CD4-positive, alpha-beta T cell treated with Interleukin-15 for 4 hours (primary cell): ENCODE measurements at places on chromosomes 11 and 22.

- DNase-seq, result no peak
These were observed 106.4 kb downstream of the MICAL2 start for GRCh38 chr11:12216671-12217374.

GRCh38 chr11:6615882-6616585, 3.2 kb downstream of the TPP1 start:
- no peak for DNase-seq

DNA sequence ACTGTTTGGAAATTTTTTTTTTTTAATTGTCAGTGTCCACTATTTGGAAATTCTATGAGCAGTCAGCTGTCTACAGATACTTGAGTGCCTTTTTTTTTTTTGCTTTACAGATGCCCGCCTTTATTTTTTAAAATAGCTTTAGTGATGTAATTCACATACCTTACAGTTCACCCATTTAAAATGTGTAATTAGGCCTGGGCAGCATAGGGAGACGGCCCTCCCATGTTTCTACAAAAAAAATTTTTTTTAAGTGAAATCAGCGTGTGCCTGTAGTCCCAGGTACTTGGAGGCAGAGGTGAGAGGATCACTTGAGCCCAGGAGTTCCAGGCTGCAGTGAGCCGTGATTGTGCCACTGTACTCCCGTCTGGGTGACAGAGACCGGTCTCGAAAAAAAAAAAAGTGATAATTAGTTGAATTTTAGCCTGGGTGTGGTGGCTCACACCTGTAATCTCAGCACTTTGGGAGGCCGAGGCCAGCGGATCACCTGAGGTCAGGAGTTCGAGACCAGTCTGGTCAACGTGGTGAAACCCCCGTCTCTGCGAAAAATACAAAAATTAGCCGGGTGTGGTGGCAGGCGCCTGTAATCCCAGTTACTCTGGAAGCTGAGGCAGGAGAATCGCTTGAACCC, 1.5 kb downstream of the ZNF143 start:
- no peak for DNase-seq

GRCh38 chr11:133011604-133012003, 520.7 kb downstream of the OPCML start:
- no peak for DNase-seq

GRCh38 chr11:45104006-45104789, 42.2 kb upstream of the PRDM11 start:
- DNase-seq, result no peak

DNA sequence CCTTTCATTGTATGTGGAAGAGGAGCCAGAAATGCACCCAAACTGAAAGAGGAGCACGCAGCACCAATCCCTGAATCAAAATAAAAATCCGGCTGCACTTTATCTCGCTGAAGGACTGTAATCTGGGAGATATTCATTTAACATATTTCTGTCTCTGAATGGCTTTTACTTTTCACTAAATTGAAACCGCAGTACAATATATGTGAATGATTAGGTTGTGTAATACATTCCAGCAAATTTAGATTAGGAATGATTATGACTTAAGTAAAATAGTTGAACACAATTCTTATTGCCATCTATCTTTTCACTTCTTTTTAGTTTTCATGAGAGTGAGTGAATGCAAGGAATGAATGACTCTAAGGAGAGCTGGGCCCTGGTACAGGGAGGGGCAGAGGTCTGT, 232.1 kb downstream of the ST3GAL4 start:
- DNase-seq, result no peak

DNA sequence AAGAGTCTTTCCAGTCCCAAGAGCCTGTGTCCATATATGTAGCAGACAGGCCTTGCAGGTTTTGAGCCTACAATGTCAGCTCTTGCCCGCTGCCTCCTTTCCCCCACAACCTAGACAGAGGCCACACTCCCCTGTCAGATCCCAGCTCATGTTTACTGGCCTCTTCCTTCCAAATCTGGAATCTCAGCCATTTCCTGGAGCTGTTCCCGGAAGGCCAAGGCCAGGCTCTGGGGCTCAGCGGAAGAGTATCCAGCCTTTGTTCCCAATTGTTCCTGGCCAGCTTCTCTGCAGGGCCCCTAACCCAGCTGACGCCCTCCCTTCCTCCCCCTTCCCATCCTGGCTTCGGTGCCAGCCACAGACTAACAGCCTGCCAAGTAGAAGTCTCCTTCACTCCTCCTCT, 1.0 kb upstream of the ROBO4 start:
- no peak for DNase-seq

GRCh38 chr11:102111787-102112508, 1.7 kb downstream of the YAP1 start:
- peak; percentile 43 for DNase-seq

GRCh38 chr11:10499452-10499851, 41.5 kb downstream of the RNF141 start:
- no peak for DNase-seq

DNA sequence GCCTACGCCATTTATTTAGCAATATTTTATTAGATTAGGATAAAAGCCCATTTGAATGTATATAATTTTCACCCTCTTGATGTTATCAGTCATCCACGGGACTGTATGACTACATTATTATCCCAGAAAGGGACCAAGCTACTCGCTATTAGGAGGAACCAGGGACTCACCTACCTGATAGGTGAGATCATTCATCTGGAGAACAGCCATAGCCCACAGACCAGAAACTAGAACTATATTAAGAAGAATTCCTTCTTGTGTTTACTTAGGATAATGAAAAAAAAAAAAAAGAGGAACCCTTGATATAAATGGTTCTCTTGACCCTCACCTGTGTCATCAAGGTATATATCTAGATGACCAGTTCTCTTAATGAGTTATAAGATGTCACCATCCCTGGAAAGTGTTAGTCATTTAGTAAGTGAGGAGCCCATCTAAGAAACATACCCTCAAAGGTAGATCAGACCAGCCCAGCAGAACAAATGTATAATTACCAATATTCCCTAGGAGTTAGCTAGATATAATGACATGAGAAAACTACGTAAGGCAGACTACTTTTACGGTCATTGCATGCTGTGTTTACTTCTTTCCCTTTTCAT, 8.0 kb downstream of the SIK3 start:
- DNase-seq, result no peak

DNA sequence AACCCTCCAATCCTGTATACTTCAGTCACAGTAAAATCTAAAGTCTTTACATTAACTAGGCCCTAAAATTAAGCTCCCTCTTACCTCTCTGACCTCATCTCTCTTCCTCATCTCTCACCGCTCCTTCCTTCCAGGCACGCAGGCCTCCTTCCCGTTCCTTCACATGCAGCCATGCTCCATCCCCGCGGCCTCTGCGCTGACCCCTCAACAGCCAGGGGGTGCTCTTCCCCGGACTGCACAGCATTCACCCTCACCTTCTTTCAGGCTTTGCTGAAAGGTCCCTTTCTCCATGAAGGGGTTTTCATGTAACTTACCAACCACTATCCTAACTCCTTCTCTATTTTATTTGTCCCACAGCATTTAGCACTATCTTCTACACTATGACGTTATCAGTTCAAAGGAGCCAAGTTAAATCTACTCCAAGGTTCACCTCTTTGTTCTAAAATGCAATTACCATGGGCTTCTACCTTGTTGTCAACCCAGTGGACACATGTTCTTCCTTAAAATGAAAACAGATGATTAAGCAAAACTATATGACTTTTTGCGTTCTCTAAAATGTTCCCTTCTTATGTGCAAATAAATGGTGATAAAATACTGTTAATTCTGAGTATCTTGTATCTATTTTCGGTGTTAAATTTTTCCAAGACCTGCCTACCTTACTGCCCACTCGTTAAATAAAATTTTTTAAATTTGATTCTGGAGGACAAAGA, 57.8 kb upstream of the APOA1 start:
- DNase-seq, result no peak

GRCh38 chr11:106021967-106022794, at the start of gene MSANTD4:
MSANTD4 (minus strand) TSS chr11:106022240; CDS start chr11:106010917, 11,323 bp downstream.
- DNase-seq, result peak; percentile 99

DNA sequence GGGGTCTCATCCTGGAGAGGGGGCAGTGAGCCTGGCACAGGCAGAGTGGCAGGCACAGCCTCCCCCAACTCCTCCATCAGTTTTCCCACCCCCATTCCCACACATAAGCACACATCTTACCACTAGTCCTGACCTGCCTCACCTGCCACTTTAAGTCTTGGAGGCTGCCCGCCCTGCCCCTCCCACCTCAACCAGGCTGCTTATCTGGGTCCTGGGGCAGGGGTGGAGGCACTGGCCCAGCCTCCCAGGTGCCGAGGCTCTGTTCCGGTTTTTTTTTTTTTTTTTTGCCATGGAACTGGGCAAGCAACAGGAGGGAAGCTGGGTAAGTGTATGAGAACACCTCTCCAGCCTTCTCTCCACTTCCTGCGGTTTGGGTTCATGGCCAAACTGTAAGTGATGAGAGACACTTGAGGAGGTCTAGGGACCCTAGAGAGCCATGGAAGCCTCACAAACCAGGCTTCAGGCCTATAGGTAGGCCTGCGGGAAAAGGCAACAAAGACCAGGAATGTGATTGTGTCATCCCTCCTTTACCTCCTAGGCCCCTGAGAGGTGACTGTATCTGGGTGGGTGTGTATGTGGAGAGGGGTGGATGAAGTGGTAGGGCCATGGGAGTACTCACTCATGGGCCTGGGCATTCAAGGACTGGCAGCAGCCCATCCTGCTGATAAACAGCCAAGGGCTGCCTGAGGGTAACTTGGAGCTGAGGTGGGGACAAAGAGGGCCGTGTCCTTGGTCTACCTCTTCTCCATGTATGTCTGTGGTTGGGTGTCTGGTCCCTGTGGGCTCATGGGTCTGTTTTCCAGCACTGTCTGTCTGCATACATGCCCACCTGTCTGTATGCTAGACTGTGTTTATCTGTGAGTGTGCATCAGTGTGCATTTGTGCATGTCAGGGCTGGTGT, 22.6 kb downstream of the PHLDB1 start:
- DNase-seq, result no peak

- DNase-seq, result no peak
These were observed 16.6 kb upstream of the APOL3 start for GRCh38 chr22:36177160-36177559.

- DNase-seq, result peak; percentile 9
These were observed 175.7 kb downstream of the SWAP70 start for GRCh38 chr11:9839550-9839949.

DNA sequence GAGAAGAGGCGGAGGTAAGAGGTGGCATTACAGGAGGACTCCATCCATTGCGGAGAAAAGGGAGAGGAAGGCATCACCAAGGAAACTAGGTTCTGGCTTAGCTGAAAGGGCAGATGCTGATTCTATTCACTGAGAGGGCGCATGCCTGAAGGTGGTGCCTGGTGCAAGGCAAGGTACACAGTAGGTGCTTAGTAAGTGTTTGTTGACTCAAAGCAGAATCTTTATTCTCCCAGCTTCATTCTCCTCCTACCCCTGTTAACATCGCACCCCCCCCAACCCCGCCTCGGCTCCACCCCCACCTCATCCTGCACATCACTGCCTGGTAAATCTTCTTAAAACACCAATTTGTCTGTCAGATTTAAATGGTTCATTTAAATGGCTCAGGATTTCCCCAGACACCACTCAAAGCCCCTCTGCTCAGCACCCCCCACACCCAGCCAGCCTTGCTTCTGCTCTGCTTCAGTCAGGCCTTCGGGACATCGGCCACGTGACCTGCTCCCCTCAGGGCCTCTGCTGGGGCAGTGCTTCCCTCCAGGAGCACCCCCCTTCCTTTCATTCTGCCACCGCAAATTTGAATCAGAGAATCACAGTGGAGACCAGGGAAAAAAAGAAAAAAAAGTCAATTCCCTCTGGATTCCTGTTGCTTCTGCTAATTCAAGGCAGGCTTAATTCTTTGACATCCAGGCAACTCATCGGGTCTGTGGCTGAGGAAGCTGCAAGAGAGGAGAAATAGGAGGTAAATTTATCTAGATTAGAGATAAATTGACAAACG, 17.8 kb upstream of the RCN1 start:
- DNase-seq, result no peak

- DNase-seq, result no peak
These were observed 714 bp downstream of the TRIM29 start for GRCh38 chr11:120137187-120137610.

DNA sequence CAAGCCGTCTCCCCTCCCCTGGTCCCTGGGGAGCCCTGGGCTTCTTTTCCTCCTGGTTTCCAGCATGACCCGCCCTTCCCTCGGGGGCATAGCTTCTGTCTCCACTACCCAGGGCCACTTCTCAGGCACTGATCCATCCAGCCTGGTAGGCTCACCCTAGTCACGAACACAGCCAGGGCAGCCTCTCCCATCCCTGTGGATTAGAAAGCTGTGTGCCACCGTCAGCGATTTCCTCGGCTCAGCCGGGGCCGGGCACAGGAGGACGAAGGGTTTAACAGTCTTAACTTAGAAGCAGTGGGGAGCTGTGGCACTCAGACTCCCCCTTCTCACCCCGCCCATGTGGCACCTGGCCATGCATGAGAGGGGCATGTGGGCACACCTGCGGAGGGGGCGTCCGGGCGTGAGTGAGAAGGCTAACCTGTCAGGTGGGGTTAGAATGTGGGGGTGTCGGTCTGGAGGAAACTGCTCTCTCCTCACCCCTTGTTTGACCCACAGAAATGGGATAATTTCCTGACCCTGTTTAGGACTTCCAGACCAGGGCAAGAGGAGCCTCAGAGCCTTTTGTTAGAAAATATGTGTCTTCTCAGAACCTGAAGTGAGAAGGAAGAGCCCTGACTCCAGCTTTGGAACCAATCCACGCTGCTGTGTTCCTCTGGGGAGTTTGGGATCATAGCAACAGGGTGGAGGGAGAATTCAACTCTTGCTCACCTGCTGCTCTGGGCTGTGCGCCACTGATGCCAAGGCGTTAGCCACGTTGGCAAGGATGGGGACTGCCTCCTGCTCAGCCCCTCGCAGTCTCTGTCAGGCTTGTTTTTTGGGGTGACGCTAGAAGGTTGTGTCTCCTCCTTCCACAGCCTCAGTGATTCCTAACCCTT, 14.6 kb downstream of the GLB1L2 start:
- no peak for DNase-seq

GRCh38 chr11:68321293-68322051, 9.1 kb downstream of the LRP5 start:
- no peak for DNase-seq

GRCh38 chr11:75146711-75147110, 4.2 kb upstream of the SLCO2B1 start:
- no peak for DNase-seq

DNA sequence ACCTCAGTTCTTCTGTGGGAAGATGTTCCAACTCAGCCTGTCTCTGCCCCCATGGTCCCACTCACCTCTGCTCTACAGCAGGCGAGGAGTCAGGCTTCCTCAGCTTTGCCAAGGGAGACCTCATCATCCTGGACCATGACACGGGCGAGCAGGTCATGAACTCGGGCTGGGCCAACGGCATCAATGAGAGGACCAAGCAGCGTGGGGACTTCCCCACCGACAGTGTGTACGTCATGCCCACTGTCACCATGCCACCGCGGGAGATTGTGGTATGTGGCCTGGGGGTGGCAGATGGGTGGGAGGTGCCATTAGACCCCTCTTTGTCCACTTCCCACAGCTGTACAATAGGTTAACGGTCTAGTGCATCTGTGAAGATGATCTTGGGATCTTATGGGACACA, 73.3 kb downstream of the MYO7A start:
- DNase-seq, result no peak

DNA sequence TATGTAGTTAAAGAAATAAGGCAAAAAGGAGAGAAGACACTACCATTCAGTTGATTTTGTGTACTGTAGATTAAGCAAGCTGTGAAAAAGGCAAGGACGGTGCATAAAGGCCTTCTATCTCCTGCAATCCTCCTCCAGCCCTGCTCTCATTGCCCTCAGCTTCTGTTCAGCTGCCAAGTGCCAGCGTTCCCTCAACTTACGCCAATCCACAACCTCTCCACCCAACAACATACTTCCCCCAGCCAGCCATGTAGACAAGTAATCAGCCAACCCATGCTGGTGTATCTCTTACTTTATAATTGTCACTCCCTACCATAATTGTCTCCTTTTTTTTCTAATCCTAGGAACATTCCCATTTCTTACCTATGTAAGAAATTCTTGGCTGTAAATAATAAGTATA, 30.1 kb upstream of the ANO5 start:
- DNase-seq, result no peak

GRCh38 chr11:20311444-20311843, 52.1 kb upstream of the HTATIP2 start:
- no peak for DNase-seq
